ENCODE measurements at places on chromosomes 12 and 14. TPM values are rescaled to one million over a fixed set of nuclear protein-coding genes. Genes with fewer than 3 reads are reported as not detected.

SNAPC1 gene
- 19.8 TPM for total RNA-seq

VRTN gene
- not detected for total RNA-seq

MDP1 gene
- total RNA-seq = 22.1 TPM

LRRC9 gene
- total RNA-seq = not detected

GALNT9 gene
- 0.51 TPM for total RNA-seq

TC2N gene
- total RNA-seq = 0.26 TPM

Measured in fibroblast of lung (primary cell).